ENCODE measurements at places on chromosomes 2 and 18. TPM values are rescaled to one million over a fixed set of nuclear protein-coding genes. Genes with fewer than 3 reads are reported as not detected.

GRCh38 chr2:62175728-62176127 is 20.2 kb upstream of the B3GNT2 start:
- no peaks in the 10 kb centered on the region for H3K27me3 ChIP-seq
- no peak for DNase-seq
- H3K4me1 ChIP-seq: no peaks in the 10 kb centered on the region
- H3K4me3 ChIP-seq: no peak overlapping the region

- H3K27ac ChIP-seq: no peak overlapping the region
- H3K36me3 ChIP-seq: no peaks in the 10 kb centered on the region
- H3K4me1 ChIP-seq: peaks cover 14% of the 10 kb centered on the region
- DNase-seq: no peak
- peak overlapping the region; percentile 63 for H3K4me3 ChIP-seq
- H3K27me3 ChIP-seq: peaks cover 8% of the 10 kb centered on the region
Measured at GRCh38 chr2:106270471-106270891, 76.4 kb upstream of the UXS1 start.

DNA sequence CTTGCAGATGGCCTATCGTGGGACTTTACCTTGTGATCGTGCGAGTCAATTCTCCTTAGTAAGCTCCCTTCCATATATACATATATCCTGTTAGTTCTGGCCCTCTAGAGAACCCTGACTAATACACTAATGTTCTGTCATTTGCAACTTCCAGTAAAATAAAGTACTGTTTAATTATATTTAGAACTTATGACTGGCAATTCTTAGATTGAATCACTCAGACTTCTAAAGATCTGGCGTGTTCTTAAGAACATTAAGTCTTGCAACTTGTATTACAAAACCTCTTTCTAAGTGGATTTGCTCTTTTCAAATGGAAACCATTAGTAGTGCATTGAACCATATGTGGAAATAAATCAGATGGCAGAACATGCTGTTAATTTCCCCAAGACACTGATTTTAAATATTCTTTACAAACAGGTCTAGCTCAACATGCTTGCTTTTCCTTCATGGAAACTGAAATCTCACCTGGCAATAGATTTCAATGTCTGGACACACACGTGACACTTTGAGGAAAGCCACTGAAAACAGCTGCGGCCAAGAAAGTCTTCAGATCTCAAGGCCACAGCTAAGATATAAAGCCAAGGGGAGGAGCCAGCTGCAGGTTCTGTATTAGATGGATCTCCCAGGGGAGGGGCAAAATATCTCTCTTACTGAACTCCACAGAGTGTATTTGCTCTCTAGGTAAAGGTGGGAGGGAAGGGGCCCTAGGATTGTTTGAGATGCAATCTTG is 50.6 kb downstream of the PMAIP1 start:
- no peaks in the 10 kb centered on the region for H3K36me3 ChIP-seq
- H3K27me3 ChIP-seq: no peaks in the 10 kb centered on the region
- H3K27ac ChIP-seq: no peak overlapping the region

DNA sequence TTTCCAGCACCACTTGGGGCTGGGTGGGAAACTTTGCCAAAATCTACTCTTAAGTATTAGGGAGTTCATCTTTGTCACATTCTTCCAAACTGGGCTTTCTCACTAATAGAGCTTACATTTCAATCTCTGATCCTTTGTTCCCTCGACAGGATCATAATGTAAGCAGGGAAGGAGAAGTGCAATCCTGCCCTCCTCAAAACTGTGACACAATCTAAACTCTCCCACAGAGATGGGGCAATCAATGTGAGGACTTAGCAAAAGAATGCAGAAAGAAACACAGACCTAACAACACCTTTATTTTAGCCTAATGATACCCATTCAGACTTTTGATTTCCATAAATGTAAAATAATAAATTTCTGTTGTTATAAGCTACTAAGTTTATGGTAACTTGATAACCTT is 40.8 kb downstream of the DSEL start:
- no peaks in the 10 kb centered on the region for H3K27me3 ChIP-seq
- no peak overlapping the region for H3K27ac ChIP-seq
- H3K4me3 ChIP-seq: no peak overlapping the region
- no peaks in the 10 kb centered on the region for H3K4me1 ChIP-seq
- no peaks in the 10 kb centered on the region for H3K36me3 ChIP-seq

TGFA gene
- 0.88 TPM for total RNA-seq

AFG3L2 gene
- total RNA-seq: 46.8 TPM

ACADL gene
- total RNA-seq: not detected

GRCh38 chr18:28050545-28050944 is 126.4 kb downstream of the CDH2 start:
- no peak for DNase-seq
- H3K4me1 ChIP-seq: no peaks in the 10 kb centered on the region
- no peaks in the 10 kb centered on the region for H3K36me3 ChIP-seq
- no peak overlapping the region for H3K27ac ChIP-seq

MGAT4A gene
- 200 TPM for total RNA-seq

MC4R gene
- not detected for total RNA-seq

GRCh38 chr2:112342067-112342550 is 66.7 kb downstream of the ZC3H6 start:
- H3K27me3 ChIP-seq: no peaks in the 10 kb centered on the region
- H3K27ac ChIP-seq: no peak overlapping the region
- H3K4me3 ChIP-seq: no peak overlapping the region
- H3K36me3 ChIP-seq: no peaks in the 10 kb centered on the region

- no peaks in the 10 kb centered on the region for H3K36me3 ChIP-seq
- no peaks in the 10 kb centered on the region for H3K27me3 ChIP-seq
- H3K27ac ChIP-seq: no peak overlapping the region
- H3K4me1 ChIP-seq: no peaks in the 10 kb centered on the region
Measured at GRCh38 chr2:23206650-23207049, 178.3 kb upstream of the KLHL29 start.

DNA sequence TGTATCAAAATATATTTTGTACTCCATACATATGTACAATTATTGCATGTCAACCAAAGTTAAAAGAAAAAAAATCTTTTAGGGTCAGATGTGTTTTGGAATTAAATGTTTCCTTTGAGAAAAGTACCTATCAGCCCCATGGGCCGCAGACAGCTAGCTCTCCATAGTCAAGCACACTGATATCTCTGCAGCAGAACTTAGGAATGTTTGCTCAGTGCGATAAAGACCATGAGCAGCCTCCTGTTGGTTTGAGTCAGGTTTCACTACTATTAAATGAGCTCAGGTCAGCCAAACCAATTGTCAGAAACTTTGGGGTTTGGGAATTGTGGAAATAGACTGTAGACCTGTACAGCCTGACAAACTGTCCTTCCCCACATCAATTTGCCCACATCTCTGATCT is 33.7 kb downstream of the LCT start:
- no peak overlapping the region for H3K27ac ChIP-seq
- H3K4me3 ChIP-seq: no peak overlapping the region
- no peaks in the 10 kb centered on the region for H3K4me1 ChIP-seq
- DNase-seq: no peak

MOB4 gene
- 28.4 TPM for total RNA-seq

PREB gene
- 12.3 TPM for total RNA-seq

TMEM169 gene
- total RNA-seq: 0.53 TPM
